SHP77 (cell line): ENCODE measurements at places on chromosomes 4 and X.

DNA sequence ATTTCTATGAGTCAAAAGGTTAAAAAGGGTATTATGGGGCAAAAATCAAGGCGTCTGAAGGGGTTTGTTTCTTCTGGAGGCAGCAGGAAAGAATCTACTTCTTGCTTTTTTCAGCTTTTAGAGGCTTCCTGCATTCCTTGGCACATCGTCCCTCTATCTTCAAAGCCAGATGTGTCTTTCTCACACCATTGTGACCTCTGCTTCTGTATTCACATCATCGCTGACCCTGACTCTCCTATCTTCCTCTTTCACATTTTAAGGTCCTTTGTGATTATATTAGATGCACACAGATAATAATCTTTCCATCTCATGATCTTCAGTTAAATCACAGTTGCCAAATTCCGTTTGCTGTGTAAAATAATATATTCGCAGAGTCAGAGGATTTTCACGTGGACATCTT lies 112.7 kb downstream of the PPP4R3C start:
- no peak for DNase-seq

- no peak for DNase-seq
These were observed 3.5 kb upstream of the SLIT2 start for GRCh38 chr4:20248155-20248558.

DNA sequence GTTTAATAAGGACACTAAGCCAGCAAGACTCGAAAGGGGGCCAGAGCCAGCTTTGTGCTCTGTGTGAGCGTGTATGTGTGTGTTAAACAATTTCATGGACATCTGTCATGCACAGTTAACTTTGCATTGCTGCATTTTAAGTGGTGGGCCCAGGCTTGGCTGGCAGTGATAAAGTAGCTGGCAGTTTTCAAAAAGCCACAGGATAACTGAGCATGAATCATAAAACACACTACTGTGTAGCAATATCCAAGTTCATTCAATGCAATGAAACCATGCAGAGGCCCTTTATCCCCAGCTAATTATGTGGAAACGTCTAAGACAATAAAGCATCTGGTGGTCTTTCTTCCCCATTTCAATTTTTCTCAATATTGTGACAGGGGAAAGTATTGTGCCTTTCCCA lies 132.9 kb downstream of the NKX6-1 start:
- DNase-seq, result no peak

DNA sequence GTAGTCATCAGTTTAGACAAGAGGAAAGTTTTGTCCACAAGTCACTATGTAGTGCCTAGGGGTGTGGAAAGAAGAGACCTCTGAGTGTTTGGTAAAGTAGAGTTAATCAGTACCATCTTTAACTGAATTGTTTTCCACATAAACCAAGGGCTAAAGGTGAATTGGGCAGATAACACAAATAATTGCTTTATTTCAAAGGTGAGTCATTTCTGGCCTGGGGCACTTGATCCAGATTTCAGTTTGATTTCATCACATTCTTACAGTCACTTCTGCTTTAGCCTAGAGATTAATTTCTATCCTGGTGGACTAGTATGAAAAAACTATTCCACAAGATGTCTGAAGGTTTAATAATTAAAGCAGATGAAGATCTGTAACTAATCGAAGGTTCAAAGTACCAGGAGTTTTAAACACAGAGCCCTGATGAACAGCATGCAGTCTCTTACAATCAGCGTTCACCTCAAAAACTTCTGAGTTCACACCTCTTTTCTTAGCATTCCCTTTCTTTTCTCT lies 74.5 kb upstream of the BOD1L1 start:
- DNase-seq, result no peak

- no peak for DNase-seq
These were observed 1.4 kb downstream of the COQ2 start for GRCh38 chr4:83283181-83283580.

- DNase-seq, result no peak
These were observed 205.3 kb downstream of the TLL1 start for GRCh38 chr4:166078383-166078782.

DNA sequence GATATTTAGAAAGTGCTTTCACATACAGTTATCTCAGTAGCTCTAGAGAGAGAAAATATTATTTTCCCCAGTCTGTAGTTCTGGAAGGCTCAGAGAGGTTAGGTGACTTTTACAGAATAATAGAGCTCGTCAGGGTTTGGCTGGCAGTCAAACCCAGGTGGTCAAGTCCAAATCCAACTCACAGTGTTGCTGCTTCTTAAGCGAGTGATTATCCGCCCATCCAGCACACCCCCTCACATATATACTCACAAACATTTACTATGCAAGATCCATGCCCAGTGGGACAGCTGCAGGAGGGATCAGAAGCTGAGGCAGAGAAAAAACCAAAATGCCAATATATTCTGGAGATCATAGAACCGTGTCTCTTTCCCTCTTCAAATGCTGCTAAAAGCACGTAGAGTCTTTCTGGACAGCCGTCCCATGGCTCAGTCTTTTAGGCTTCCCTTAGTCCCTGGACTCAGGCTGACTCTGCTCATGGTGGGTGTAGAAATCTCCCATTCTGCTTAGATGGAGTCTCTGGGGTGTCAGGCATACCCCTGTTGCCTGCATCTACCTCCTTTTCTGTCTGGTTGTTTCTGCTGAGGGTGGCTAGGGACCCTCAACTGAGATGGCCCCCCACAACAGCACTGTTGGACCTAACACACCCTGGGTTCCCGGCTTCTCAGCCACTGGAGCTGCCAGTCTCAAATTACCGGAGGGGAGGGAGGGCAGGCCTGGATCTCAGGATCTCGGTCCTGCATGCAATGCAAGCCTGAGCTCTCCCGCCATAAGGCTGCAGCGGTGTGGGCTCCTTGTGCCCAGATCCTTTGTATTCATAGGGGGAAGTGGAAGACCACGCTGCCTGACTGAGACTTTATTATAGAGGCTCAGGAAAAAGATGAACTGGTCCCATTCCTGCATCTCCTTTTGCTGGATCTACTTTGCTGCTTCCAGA lies at the start of gene CHRNA9:
TSS of gene CHRNA9 (plus strand) at position 743 of the 934 bp plus-strand sequence. CDS start at position 878, 135 bp downstream.
- DNase-seq, result peak; percentile 30

DNA sequence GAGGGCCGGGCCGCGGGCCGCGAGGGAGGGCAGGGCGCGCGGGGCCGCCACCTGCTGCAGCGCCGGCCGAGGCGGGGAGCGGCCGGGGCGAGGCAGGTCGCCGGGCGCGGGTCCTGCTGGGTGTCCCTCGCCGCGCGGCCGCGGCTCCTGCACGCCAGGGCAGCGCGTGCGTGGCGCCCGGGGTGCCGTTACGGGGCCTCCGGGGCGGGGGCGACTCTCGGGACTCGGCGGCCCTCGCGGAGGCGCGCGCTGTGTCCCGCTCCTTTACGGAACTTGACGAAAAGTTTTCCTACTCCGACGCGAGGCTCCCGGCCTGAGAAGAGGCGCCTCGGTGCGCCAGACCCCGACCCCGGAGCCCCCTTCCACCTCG lies 329 bp downstream of the TBC1D14 start:
- DNase-seq, result no peak

DNA sequence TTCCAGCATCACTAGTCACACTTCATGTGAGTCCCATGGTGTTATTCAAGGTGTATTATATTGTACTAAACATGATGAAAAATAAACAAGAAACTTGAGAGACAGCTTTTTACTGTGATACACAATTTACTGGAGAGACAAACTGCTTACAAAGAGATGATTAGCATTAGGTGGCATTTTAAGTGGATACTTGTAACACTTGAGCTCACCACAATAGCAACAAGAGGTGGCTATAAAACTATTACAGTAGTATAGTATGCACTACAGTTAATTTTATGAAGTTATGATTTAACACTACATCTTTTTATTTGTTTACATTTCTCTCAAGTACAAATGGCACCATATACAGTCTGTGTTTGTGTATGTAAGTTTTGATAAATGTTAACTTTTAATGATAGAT lies 246.6 kb downstream of the PARM1 start:
- DNase-seq, result no peak

DNA sequence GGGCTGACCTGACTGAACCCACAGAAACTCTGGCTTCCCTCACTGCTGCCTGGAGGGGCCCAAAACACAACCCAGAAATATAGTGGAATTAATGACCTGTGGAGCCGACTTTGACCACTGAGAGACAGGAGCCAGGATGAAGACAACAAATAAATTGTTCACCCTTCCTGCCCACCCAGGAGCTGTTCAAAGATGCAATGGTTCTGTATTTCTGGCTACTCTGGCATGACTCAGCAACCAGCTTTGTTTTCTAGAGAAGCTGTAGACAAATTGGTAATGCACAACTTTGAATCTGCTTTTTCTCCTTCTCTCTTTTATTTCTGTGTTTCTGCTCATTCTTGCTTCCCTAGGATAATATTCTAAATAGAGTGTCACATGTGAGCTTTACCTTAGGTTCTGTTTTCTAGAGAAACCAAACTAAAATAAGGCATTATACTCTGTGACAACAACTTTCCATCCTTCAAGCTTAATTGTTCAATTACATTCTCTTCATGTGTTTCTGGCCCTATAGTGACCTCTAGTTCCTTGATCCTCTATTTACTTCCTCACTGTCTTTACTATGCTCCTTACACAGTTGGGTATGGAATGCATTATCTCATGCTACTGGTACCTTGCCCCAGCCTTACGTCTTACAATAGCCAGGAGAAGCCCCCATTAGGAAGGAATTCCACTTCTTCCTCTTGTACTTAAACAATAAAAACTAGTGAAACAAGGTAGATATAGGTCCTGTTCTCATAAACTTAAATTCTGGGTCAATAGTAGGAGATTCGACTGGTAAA lies 6.5 kb upstream of the PRKG2 start:
- DNase-seq, result no peak

- DNase-seq, result no peak
These were observed 16.4 kb downstream of the INTS6L start for GRCh38 chrX:135536877-135537276.

GRCh38 chr4:77163641-77164040 lies 6.6 kb downstream of the CCNG2 start:
- no peak for DNase-seq

GRCh38 chr4:80113615-80114014 lies 40.6 kb upstream of the ANTXR2 start:
- no peak for DNase-seq

DNA sequence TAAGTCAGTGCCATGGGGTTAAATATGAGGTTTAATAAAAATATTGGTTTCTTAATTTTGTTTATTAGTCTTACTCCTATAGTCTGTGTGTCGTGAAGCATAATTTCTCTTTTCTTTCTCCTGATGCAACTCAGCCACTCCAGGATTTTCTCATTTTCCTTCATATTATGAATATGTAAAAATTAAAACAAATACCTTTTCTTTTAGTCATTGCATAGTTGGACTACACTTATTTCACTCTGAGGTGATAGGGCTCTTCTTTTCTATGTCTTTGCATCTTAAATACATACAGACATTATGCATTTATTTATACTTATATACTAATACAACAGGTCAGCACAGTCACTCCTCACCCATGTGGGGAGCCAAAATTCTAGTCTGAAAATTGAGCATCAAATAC lies 19.1 kb downstream of the GALNT7 start:
- DNase-seq, result no peak

GRCh38 chr4:118927974-118928373 lies 39.3 kb downstream of the SYNPO2 start:
- DNase-seq, result no peak

DNA sequence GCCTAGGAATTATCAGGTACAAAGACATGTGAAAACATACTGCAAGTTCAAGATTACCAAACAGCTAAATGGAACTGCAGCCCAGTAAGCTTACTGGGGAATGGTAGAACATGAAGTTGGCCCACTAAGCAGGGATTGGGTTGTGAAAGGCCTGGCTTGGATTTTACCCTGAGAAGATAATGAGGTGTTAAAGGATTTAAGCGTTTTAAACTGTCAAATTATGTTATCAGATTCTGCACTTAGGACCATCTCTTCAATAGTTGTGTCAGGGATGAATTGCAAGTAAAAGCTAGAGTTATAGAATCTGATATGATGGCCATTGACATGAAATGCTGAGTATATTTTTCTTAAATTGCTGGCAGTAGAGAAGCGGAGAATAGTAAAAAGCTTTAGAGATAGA lies 225.7 kb downstream of the GRID2 start:
- no peak for DNase-seq

DNA sequence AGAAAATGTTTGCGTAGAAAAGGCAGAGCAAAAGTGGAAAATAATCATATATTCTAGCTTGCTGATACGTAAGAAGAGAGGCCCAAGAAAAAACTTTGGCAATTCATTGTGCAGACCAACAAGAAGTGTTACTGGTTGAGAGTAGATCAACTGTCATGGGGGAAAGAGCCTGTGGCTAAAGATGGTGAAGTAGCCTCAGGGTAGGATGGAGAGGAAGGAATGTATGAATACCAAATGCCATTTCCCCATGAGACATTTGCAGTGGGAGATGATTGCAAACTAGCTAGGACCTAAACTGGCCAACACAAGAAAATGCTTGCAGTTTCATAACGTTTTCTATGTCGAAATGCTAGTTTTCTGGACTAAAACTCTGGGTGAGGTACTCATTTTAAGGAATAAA lies 47.7 kb upstream of the ADGRL3 start:
- no peak for DNase-seq

- DNase-seq, result peak; percentile 43
These were observed 59.4 kb upstream of the ARSJ start for GRCh38 chr4:114038762-114039387.

DNA sequence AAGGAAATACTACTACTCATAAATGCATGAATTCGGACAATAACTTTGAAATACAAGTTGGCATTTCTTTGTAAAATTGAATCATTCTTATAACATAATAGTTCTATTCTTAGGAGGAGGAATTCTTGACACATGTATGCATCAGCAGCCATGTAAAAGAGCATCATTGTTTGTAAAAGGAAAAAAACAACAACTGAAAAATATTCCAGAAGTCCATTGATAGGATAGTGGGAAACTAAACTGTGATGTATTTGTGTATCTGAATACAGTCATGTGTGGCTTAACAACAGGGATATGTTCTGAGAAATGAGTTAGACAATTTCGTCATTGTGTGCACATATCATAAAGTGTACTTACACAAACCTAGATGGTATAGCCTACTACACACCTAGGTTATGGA lies 102.0 kb upstream of the SH3RF1 start:
- DNase-seq, result no peak

- no peak for DNase-seq
These were observed 5.6 kb downstream of the ZFP92 start for GRCh38 chrX:153416781-153417450.

DNA sequence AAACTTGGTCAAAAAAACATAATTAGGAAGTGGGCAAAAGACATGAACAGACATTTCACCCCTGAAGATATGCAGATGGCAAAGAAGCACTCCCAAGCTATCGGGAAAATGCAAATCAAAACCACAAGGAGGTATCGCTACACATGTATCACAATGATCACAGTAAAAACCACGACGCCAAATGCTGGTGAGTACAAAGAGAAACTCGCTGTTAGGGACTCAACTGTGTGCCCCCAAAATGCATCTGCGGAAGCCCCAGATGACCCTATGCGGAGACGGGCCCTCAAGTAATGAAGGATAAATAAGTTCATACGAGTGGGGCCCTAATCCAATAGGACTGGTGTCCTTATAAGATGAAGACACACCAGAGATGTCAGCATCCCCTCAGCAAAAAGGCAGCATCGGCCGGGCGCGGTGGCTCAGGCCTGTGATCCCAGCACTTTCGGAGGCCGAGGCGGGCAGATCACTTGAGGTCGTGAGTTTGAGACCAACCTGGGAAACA lies 10.2 kb downstream of the GAK start:
- DNase-seq, result no peak

GRCh38 chr4:151038452-151039157 lies 23.5 kb upstream of the LRBA start:
- DNase-seq, result no peak

- peak; percentile 1 for DNase-seq
These were observed 140.2 kb downstream of the STIM2 start for GRCh38 chr4:27000820-27001219.
